GM12878 (cell line): ENCODE measurements at places on chromosomes 5 and 9.

DNA sequence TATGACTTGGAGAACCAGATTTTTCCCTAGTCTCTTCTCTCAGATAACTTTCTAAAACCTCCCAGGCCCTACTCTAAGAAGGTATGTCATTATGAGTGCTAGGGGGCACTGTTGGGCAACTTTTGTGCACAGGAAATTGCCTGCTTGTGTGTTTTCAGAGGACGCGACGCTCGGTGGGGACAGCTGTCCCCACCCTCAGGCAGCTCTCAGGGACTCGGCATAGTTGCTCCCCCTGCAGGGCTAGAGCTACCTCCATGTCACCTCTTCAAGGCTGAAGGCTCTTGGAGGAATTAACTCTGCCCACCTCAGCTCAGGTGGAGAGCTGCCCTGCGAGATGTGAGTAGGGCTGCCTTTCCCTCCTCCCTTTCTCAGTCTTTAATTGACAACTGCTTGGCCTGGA, 10.2 kb upstream of the TIFAB start:
- H3K4me3 ChIP-seq: no peak overlapping the region
- peaks cover 2% of the 10 kb centered on the region for H3K27me3 ChIP-seq
- H3K27ac ChIP-seq: no peak overlapping the region

GRCh38 chr5:173872957-173873305, 15.2 kb upstream of the CPEB4 start:
- H3K4me1 ChIP-seq: no peaks in the 10 kb centered on the region
- no peak overlapping the region for H3K4me3 ChIP-seq

- H3K27me3 ChIP-seq: no peaks in the 10 kb centered on the region
- no peaks in the 10 kb centered on the region for H3K4me1 ChIP-seq
- no peak overlapping the region for H3K4me3 ChIP-seq
- H3K27ac ChIP-seq: no peak overlapping the region
- no peaks in the 10 kb centered on the region for H3K36me3 ChIP-seq
These were observed 1797.8 kb upstream of the WWC1 start for GRCh38 chr5:166493612-166494011.

DNA sequence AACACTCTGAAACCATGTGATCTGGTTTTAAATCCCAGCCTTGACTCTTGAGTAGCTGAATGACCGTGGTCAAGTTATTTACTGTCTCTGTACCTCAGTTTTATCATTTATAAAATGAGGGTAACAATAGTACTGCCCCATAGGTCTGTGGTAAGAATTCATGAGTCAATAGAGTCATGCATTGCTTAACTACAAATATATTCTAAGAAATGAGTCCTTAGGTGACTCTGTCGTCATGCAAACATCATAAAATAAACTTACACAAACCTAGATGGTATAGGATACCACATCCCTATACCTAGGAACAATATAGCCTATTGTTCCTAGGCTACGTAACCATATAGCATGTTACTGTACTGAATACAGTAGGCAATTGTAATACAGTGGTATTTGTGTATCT, 20.3 kb upstream of the ABCA1 start:
- H3K27me3 ChIP-seq: peaks cover 1% of the 10 kb centered on the region; the same call in 1 of the 2 replicates
- no peak overlapping the region for H3K27ac ChIP-seq
- no peak overlapping the region for H3K4me3 ChIP-seq

DNA sequence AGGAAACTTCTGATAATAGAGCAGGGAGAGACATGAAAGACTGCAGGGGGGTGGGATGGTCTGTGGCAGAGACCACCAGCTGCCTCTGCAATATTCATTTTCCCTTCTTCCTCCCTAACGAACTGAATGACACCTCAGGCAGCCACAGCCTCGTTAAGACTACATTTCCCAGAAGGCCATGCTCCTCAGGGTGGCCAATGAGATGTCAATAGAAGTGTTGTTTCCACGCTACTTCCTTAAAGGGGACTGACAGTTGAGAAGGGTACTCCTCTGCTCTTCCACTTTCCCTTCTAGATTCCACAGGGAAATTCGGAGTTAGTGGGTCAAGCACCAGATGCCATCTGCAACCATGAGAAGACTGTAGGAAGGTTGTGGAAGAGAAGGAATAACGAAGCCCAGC, 52.0 kb upstream of the DAPK1 start:
- peak; percentile 44 for DNase-seq
- H3K4me3 ChIP-seq: peak overlapping the region; percentile 49; the same call in 1 of the 2 replicates
- H3K27ac ChIP-seq: no peak overlapping the region; the same call in 1 of the 2 replicates
- no peaks in the 10 kb centered on the region for H3K27me3 ChIP-seq
- H3K36me3 ChIP-seq: no peaks in the 10 kb centered on the region
- H3K4me1 ChIP-seq: peaks cover 3% of the 10 kb centered on the region; the same call in 1 of the 2 replicates

GRCh38 chr9:128257907-128258306, 17.9 kb downstream of the GOLGA2 start:
- no peaks in the 10 kb centered on the region for H3K27me3 ChIP-seq
- no peak for DNase-seq
- peaks cover 7% of the 10 kb centered on the region for H3K36me3 ChIP-seq
- H3K4me1 ChIP-seq: no peaks in the 10 kb centered on the region

GRCh38 chr5:178535299-178536175, 54.7 kb downstream of the COL23A1 start:
- no peaks in the 10 kb centered on the region for H3K4me1 ChIP-seq
- H3K27me3 ChIP-seq: no peaks in the 10 kb centered on the region
- no peak overlapping the region for H3K27ac ChIP-seq
- no peaks in the 10 kb centered on the region for H3K36me3 ChIP-seq

- peaks cover 15% of the 10 kb centered on the region for H3K4me1 ChIP-seq
- no peak overlapping the region for H3K27ac ChIP-seq
- no peak overlapping the region for H3K4me3 ChIP-seq
- H3K27me3 ChIP-seq: no peaks in the 10 kb centered on the region; the same call in 1 of the 2 replicates
These were observed 2.2 kb upstream of the MEGF9 start for GRCh38 chr9:120716483-120716882.

DNA sequence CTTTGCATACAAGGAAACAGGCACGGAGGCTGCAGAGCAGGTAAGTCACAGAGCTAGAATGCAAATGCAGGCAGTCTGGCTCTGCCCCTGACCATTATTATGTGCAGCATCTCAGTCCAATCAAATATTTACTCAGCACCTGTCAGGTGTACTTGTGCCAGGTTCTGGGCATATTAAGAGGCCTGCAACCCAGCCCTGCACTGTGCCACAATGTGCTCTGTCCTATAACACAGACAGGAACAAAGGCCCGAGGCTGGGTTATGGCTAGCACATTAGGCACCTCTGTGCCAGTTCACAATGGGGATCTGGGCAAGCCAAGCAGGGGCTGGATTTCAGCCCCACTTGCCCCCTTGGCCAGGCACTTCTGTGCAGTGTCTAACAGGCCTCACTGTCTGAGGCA, 14.0 kb downstream of the ARL15 start:
- H3K4me1 ChIP-seq: no peaks in the 10 kb centered on the region
- no peaks in the 10 kb centered on the region for H3K27me3 ChIP-seq
- no peak overlapping the region for H3K4me3 ChIP-seq
- DNase-seq: no peak
- H3K27ac ChIP-seq: no peak overlapping the region

- no peak overlapping the region for H3K4me3 ChIP-seq
- no peaks in the 10 kb centered on the region for H3K36me3 ChIP-seq
- H3K4me1 ChIP-seq: no peaks in the 10 kb centered on the region
These were observed 700.6 kb downstream of the SEMA5A start for GRCh38 chr5:8845296-8845695.

DNA sequence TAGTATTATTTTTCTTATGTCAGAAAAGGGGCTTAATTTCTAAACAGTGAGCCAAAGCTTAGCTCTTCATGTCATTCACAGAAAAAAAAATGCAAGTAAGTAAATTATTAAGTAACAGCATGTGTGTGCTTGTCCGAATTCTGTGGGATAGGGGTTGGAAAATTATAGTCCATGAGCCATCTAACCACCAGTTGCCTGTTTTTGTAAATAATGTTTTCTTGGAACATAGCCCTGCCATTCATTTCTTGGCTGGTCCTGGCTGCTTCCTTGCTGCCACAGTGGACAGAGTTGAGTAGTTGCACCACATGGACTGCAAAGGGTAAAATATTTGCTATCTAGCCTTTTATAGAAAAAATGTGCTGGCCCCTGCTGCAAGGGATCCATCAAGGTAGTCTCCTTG, 513.7 kb upstream of the WWC1 start:
- no peak overlapping the region for H3K27ac ChIP-seq
- no peaks in the 10 kb centered on the region for H3K4me1 ChIP-seq
- H3K36me3 ChIP-seq: no peaks in the 10 kb centered on the region

DNA sequence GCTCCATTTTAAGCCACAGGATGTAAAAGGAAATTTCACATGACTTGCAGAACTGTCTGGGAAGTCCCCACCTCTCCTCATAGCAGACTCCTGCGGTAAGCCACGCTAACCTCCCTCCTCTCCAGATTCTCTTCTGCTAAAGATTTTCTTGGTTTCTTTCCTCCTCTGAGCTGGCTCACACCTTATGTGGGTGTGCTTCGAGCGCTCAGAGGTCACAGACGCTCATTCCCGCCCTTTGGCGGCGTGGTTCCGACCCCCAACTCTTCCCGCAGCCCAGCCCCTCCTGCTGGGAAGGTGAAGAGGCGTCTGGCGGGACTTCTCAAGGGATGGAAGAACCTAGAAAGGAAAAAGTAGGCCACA, 32.9 kb upstream of the CDK20 start:
- H3K36me3 ChIP-seq: no peaks in the 10 kb centered on the region
- no peak for DNase-seq
- no peaks in the 10 kb centered on the region for H3K4me1 ChIP-seq
- H3K4me3 ChIP-seq: no peak overlapping the region

GRCh38 chr9:33233626-33234342, 6.2 kb upstream of the SPINK4 start:
- no peak for DNase-seq
- H3K4me1 ChIP-seq: peaks cover 3% of the 10 kb centered on the region; the same call in 1 of the 2 replicates
- H3K27me3 ChIP-seq: 0 out of 2 replicates have a peak, but pooled peaks cover 1% of the 10 kb centered on the region

DNA sequence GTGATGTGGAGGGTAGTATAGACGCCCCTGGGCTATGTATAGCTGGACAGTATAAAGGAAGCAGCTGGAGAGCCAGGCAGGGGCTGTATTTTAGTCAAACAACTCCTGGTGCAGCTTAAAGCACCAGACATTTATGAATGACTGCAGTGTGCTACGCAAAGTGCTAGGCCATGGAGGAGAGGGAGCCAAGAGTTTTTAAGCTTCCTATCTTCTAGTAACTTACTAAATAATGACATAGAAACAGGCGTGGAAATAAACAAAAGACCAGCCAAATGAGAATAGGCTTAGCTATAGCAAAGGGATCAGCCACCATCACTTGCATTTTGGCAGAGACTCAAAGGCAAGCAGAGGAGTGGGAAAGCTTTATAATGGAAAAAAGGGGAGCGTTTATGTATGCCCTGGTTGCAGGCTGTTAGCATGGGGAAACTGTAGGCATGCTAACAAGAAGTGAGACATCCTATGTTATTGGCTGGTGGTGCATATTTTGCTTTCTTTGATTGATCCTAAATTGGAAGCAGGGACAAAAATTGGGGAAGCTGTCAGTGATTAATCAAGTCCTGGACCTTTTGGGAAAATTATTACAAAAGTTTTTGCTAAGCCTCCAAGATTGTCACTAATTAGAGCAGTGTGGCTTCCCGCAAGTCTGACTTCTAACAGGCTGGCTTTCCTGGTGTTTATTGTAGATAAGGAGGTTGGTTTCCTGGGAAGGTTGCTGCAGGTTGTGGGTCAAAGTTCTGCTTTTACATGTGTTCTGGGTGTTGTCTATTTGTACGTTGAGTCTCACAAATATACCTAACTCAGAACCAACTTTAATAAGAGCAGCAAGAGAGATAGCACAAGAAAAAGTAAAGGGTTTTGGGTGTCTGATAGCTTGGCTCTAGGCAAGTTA, 46.6 kb downstream of the RAB3C start:
- no peaks in the 10 kb centered on the region for H3K4me1 ChIP-seq
- no peak overlapping the region for H3K4me3 ChIP-seq

DNA sequence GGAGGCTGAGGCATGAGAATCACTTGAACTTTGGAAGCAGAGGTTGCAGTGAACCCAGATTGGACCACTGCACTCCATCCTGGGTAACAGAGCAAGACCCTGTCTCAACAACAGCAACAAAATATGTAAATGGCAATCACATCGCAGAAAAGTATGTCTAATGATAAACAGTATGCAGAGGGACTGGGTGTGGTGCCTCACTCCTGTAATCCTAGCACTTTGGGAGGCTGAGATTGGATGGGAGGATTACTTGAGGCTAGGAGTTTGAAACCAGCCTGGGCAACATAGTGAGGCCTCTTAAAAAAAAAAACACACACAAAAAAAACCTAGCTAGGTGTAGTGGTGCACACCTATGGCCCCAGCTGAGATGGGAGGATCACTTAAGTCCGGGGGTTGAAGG, 40.3 kb downstream of the HSDL2 start:
- no peak overlapping the region for H3K27ac ChIP-seq
- no peak for DNase-seq
- H3K4me1 ChIP-seq: no peaks in the 10 kb centered on the region
- H3K4me3 ChIP-seq: no peak overlapping the region

DNA sequence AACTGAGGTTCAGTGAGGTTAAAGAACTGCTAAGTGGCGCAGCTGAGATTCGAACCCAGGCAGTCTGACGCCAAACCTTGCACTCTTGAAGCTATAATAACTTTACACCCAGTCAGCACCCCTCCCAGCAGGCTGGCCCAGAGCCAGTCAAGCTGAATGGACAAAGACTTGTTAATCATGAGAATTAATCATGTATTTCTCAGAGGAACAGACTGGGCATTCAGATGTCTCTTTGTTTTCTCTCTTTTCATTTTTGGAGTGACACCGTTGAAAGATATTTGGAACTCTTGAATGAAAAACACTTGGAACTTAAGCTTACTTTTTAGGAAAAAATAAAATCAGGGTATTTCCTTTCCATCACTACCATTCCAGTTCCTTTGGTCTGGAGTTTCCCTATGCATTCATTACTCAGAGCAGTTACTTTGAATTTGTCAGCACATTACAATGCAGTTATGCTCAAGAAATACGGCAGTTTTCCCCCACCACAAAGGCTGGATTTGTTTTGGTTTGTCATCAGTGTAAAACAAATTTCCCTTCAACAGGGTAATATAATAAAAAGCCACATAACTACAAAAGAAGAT, 22.6 kb upstream of the MAMDC2 start:
- H3K27ac ChIP-seq: no peak overlapping the region
- no peak for DNase-seq
- no peak overlapping the region for H3K4me3 ChIP-seq
- no peaks in the 10 kb centered on the region for H3K27me3 ChIP-seq
- H3K4me1 ChIP-seq: no peaks in the 10 kb centered on the region
- H3K36me3 ChIP-seq: no peaks in the 10 kb centered on the region

GRCh38 chr9:96031366-96031824, 155.9 kb downstream of the ERCC6L2 start:
- H3K4me3 ChIP-seq: no peak overlapping the region
- H3K27me3 ChIP-seq: peaks cover 11% of the 10 kb centered on the region
- H3K4me1 ChIP-seq: no peaks in the 10 kb centered on the region
- no peak for DNase-seq

DNA sequence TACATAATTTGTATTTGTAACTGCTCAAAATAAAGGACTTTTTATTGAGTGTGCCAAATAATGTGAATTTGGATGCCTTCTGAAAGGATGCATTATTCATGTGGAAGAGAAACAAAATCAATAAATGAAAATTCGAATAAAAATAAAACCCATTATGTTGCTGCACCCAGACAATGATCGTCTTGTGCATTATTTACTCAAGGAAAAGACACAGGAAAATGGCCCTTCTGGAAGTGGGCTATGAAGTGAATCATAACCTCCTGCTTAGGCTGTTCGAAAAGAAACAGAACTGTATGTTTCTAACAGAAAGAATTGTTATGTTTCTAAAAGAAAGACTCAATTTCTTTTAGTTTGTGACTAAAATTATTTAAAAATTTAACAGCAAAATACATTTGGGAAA, 168.9 kb upstream of the NFIB start:
- no peaks in the 10 kb centered on the region for H3K4me1 ChIP-seq
- no peak overlapping the region for H3K27ac ChIP-seq
- no peaks in the 10 kb centered on the region; the same call in 1 of the 2 replicates for H3K27me3 ChIP-seq
- no peak overlapping the region for H3K4me3 ChIP-seq
- no peaks in the 10 kb centered on the region for H3K36me3 ChIP-seq

GRCh38 chr9:23824830-23825591, 1.0 kb downstream of the ELAVL2 start:
- H3K4me1 ChIP-seq: no peaks in the 10 kb centered on the region
- no peak overlapping the region for H3K4me3 ChIP-seq
- H3K36me3 ChIP-seq: no peaks in the 10 kb centered on the region
